Naive thymus-derived CD4-positive, alpha-beta T cell (primary cell): ENCODE measurements at places on chromosomes 5 and 9. TPM values are rescaled to one million over a fixed set of nuclear protein-coding genes. Genes with fewer than 3 reads are reported as not detected.

The LCN10 gene
- 0.45 TPM for polyA plus RNA-seq

The CCL19 gene
- not detected for polyA plus RNA-seq

The GPR21 gene
- polyA plus RNA-seq: not detected

The ADGRD2 gene
- polyA plus RNA-seq: not detected

The ORM2 gene
- polyA plus RNA-seq: not detected

The NME5 gene
- not detected for polyA plus RNA-seq

The GPX3 gene
- not detected for polyA plus RNA-seq

DNA sequence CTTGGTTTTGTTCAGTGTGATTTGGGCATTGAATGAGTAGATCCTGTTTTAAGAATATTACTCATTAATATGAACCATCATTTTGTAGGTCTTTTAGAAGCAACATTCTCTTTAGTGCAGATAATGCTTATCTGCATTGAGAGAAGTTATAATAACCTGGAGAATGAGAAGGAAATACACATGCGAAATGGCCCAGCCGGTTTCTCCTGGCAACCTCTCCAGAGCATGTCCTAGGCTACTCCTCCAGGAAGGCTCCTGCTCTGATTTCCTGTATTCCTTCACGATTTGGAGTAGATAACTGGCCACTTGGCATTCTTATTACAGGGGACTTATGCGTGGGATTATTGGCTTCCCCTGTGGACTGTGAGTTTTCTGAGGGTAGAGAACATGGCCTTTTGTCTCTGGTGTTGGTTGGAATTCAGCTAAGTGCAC lies 12.6 kb downstream of the DAPK1 start:
- DNase-seq: no peak

DNA sequence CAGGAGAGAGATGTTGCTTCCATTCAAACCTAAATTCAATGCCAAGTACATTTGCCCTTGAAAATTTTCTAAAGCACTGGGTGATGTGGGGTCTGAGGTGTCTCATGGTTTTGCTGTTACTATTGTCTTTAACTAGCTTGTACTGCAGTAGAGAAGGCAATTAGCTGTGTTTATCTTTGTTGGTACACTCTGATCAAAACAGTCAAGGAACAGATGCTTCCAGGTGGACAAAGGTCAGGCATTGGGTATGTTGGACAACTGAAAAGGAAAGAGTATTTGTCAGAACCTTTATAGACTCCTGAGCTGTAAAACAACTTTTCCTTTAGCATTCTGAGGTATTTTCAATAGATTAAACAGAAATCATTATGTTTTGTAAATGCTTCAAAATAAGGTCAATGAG lies 2228.7 kb upstream of the WWC1 start:
- no peak for DNase-seq

GRCh38 chr9:38026840-38027527 lies 42.0 kb downstream of the SHB start:
- DNase-seq: no peak

DNA sequence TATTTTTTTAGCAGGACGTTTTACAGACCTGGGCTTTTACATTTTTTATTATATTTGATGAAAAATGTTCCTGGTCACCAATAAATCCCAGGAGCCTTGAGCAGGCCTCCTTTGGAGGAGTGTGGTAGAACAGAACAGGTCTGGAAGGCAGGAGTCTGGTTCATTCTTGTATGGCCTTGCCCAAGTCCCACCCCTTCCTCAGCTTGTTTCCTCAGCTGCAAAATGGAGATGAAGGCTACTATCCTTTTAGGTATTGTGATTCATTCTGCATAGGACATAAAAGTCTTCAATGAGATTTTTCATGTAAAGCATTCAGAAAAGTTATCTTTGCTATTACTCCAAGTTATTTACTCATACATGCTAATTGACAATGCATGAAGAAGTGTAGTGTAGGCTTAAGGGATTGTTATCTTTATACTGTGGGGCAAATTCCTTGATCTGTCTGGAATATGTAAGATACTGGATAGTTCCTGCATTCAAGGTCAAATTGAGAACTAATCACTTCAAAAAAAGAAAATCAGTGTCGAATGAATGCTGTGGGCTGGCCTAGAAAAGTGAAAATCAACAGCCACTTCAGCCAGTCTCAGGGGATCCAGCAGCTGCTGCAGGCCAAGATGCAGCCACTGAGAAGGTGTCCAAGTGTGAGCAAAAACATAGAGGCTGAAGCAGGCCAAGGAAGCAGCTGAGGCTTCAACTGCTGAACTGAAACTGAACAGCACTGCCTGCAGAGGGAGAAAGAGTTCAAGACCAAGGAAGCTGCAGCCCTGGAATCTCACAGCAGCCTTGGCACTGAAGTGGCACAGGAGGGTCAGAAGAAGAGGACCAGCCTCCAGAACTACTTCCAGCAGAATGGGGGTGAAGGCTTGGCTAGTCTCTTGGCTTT lies 15.5 kb upstream of the SLC36A3 start:
- no peak for DNase-seq

DNA sequence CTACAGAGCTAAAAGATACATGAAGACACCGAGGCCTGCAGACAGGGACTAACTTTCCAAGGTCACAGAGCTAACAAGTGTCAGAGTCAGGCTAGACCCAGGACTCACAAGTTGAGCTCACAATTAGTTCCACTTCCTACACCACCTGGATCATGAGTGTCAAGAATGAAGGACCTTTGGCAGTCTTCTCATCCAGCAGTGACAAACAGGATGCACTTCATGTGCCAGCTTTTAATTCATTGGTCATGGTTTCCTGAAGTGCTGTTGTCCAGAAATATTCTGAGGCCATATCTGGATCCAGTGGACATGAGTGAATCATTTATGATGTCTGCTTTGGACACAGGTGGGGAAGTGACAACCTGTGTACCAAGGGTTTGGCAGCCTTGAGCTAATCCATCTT lies 77.4 kb downstream of the KCNIP1 start:
- no peak for DNase-seq

DNA sequence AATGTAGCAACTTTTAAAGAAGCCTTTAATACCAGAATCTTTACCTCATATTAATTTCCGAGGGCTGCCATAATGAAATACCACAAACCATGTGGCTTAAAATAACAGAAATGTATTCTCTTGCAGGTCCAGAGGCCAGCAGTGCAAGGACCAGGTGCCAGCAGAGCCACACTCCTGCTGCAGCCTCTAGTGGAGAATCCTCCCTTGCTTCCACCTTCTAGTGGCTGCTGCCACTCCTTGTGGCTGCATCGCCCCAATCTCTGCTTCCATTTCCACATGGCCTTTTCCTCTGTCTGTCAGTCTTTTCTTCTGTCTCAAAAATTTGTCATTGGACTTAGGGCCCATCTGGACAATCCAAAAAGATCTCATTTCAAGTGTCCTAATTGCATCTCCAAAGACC lies 401.5 kb downstream of the EFNA5 start:
- no peak for DNase-seq

GRCh38 chr5:109299557-109299956 lies 110.2 kb downstream of the PJA2 start:
- no peak for DNase-seq

DNA sequence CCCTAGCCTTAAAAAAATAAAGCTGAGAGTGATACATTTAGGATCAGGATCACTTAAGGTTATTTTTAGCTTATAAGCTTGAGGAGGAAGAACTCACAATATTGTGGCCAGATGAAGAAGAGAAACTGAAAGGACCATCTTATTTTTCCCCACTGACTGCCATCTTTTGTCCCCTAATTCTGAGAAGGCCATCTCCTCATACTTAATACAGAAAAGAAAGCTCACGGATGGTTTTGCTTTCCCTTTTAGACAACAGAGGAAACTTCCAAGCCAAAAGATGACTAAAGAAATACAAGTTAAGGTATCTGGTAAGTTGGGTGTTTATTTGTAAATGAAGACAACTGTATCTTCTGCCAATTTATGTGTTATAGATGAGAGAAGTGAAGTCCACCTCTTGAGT lies 36.4 kb downstream of the ERAP1 start:
- DNase-seq: no peak

DNA sequence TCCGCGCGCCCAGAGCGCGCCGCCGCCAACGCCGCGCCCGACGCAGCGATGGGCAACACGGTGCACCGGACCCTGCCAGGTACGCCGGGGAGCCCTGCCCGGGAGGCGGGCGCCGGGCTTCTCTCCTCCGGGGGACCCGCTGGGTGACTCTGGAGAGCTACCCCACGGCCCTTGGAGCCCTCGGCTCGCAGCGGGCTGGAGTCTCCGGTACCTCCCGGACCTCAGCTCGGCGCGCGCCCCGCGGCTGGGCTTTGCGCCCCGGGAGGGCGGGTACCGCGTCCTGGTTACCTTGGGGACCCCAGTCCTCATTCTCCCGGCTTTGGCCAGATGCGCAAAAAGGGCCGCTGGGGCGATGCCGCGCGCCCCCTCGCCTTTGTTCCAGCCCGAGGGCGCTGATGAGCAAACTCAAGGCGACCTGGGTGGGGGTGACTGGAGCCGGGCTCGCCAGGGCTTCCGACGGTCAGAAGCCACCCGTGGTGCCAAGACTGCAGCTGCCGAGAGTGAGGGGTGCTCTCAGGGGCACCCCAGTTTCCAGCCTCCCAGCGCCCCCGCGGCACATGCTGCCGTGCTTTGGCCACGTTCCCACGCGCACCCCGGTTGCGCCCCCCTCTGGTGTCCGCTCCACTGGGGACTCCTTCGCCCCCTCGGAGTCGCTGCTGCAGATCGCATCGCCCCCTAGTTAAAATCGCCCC lies 442 bp downstream of the NEURL1B start:
- peak; percentile 33 for DNase-seq

DNA sequence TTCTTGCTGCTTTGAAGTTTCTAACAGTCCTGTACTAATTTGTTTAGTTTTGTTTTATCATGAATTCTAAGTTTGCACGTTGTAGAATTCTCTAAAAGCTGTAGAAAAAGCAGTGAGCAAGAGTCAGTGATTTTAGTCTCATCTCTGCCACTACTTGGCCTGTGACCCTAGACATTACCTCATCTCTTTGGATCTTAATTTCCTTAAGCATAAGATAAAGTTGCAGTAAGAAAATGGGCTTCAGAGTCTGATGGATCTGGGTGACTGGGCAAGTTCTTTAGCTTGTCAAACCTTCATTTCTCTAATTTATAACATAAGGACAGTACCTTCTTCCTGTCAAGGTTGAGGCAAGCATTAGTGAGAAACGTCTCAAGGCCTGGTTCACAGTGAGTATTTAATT lies 247.9 kb downstream of the DMRT2 start:
- no peak for DNase-seq

GRCh38 chr5:142941245-142941644 lies 171.1 kb downstream of the ARHGAP26 start:
- DNase-seq: no peak

DNA sequence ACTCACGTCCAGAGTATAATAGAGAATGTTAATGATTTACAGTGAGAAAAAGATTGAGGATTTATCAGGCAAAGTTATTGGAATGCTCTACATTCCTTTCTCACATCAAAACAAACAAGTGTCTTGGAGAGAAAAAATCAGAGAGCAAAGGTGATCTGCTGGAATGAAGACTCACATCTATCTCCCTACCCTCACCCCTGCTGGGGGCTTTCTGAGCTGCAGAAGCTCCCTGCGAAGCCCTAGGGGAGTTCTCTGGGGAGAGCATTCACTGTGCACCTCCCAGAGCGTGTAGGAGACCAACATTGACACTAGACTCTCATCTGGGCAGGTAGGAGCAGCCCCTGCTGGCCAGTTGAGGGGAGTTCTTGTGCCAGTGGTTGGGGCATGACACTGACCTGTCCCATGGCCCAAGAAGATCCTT lies 76.6 kb upstream of the ADAMTS16 start:
- no peak for DNase-seq
